RWPE1 (cell line): ENCODE measurements at places on chromosomes 1 and 21.

DNA sequence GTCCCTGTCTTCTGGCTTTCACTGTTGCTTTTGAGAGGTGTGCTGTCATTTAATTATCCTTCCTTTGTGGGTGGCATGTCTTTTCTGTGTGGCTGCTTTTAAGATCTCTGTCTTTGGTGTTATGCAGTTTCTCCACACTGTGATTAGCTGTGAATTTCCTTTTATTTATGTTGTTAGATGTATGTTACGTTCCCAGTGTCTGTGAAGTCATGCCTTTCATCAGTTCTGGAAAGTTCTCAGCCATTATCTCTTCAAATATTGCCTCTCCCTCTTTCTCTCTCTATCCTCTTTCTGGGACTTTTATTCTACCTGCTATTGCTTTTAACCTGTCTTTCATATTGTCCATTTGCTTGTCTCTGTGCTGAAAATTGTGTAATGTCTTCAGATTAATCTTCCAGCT lies 21.0 kb upstream of the CSF3R start:
- DNase-seq, result no peak

DNA sequence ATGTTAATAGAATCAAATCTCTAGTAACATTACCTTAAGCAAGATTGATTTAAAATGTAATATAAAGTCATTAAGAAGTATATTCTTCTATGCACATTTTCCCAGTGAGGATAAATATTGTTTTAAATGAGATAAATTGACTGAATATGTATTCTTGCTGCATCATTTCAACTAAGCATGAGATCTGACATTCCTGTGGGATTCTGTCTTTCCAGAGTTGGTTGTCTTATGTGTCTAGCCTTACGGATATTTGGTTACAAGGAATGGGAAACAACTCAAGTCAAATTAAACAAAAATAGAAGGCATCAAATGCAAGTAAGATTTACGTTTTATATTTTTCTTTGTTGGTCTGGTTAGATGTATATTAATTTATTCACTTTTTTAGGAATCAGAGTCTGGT lies 287.5 kb downstream of the PTGER3 start:
- no peak for DNase-seq

DNA sequence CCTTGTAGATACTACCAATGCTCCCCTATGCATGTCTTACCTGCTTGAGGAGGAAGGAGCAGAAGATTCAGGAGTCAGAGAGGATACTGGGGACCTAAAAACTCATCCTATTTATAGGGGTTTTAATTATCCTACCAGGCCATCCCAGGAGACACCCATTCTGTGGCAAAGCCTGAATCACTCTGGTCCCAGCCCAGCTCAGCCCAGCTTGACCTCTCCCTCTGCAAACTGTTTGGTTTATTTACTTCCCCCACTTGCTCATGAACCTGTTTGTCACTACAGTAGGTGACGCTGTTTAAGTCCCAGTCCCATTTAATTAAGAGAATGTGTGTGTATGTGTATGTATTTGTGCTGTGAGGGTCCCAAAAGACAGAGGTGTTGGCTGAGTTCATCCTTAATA lies at the start of gene RPTN:
Gene RPTN, minus strand, starts transcription at position 85 of the 400 bp plus-strand sequence. CDS start 1,339 bp downstream, outside the sequence.
- DNase-seq, result no peak

DNA sequence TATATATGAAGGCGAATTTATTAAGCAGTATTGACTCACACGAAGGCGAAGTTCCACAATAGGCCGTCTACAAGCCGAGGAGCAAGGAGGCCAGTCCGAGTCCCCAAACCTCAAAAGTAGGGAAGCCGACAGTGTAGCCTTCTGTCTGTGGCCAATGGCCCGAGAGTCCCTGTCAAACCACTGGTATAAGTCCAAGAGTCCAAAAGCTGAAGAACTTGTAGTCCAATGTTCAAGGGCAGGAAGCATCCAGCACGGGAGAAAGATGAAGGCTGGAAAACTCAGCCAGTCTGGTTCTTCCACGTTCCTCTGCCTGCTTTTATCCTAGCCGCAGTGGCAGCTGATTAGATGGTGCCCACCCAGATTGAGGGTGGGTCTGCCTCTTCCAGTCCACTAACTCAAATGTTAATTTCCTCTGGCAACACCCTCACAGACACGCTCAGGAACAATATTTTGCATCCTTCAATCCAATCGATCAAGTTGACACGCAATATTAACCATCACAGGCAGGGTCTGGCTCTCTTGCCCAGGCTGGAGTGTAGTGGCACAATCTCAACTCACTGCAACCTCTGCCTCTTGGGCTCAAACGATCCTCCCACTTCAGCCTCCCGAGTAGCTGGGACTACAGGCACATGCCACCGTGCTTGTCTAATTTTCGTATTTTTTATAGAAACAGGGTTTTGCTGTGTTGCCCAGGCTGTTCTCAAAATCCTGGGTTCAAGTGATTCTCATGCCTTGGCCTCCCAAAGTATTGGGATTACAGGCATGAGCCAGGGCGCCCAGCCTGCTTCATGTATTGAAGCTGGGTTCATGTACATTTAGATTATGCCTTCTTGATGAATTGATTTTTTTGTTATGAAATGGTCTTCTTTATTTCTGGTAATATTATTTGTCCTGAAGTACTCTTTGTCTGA lies 85.3 kb downstream of the DHRS3 start:
- no peak for DNase-seq

DNA sequence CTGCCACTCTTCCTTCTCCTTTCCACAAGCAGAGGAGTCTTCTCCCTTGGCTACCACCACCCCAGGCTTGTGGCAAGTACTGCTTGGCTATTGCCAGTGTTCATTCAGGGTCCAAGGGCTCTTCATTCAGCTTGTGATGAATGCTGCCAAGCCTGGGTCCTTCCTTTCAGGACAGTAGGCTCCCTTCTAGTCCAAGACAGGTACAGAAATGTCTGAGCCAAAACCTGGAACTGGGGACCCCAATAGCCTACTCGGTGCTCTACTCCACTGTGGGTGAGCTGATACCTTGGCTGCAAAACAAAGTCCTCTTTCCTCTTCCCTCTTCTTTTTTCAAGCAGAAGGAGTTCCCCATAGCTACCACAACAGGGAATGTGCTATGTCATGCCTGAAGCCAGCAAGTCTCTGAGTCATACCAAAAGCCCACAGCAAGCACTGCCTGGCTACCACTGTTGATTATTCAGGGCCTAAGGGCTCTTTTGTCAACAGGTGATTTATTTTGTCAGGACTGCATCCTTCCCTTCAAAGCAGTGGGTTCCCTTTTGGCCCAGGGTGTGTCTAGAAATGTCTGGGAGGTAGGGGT lies 268.9 kb downstream of the HHAT start:
- DNase-seq, result peak; percentile 63

DNA sequence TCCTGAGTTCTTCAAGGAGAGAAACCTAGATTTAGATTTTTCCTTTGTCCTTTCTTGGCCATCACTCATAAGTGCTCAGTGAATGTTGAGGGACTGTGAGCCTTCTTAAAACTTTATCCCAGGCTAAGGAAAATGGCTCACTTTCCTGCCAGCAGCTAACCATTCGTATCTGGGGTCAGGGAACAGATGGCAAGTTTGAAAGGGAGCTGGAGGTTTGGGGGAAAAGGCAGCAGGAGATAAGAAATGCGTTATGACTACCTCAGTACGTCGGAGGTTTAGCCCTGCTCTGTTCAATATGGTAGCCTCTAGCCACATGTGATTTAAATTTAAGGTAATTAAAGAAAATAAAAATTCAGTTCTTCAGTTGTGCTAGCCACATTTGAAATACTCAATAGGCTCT lies 13.3 kb downstream of the RRP15 start:
- no peak for DNase-seq

DNA sequence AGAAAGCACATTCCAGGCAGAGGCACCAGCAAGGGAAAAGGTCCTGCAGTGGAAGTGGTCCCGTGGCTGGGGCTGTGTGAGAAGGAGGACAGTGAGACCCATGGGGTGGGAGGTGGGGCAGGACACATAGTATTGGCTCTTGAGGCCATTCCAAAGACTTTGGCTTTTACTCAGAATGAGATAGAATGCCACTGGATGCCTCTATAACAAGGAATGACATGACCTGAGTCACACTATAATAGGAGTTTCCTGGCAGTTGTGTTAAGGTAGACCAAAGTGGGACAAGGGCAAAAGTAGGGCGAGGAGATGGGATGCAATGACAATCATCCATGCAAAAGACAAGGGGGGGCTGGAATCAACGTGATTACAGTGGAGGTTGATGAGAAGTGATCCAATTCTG lies 24.7 kb upstream of the LAMC2 start:
- DNase-seq, result no peak

- no peak for DNase-seq
These were observed 91.8 kb upstream of the CASZ1 start for GRCh38 chr1:10888291-10888690.

DNA sequence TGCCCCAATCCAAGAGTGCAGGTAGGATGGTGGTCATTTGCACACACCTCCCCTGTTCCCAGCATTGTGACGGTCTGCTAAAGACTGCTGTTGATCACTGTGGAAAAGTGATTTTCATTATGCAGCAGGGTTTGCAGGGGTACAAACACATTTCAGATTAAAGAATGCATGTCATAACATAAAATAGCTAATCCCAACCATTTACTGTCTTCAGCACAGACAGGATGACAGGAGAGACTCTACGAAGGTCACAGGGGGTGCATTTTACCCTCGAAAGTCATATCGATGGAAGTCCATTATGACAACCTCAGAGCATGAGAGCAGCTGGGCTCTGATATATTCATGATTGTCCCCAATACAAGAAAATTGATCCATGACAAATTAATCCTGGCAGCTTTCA lies 302.6 kb downstream of the AJAP1 start:
- no peak for DNase-seq

- DNase-seq, result peak; percentile 80
These were observed 83.9 kb downstream of the BCAR3 start for GRCh38 chr1:93597709-93598108.

DNA sequence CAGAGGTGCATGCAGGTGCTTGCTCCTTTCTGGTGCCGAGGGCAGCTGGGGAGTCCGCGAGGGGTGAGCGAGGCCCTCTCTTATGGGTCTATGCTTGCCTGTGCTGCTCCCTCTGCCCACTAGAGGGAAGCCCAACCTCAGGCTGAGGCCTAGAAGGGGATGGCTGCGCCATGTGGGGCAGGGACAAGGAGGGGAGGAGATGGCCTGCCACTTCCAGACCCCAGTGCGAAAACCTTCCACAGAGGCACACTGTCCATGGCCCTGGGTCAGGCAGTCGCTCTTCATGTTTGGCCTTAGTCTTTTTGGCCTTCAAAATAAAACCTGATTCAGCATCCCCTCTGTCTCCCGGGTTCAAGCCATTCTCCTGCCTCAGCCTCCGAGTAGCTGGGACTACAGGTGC lies 14.0 kb downstream of the RHBG start:
- peak; percentile 63 for DNase-seq

GRCh38 chr1:25766721-25767436 lies 33.1 kb upstream of the SELENON start:
- no peak for DNase-seq

- no peak for DNase-seq
These were observed 160.5 kb downstream of the PTBP2 start for GRCh38 chr1:96882096-96882495.

GRCh38 chr1:76113446-76113845 lies 38.9 kb downstream of the ST6GALNAC3 start:
- no peak for DNase-seq

- DNase-seq, result no peak
These were observed 5.0 kb upstream of the ADAMTSL4 start for GRCh38 chr1:150544204-150544603.

DNA sequence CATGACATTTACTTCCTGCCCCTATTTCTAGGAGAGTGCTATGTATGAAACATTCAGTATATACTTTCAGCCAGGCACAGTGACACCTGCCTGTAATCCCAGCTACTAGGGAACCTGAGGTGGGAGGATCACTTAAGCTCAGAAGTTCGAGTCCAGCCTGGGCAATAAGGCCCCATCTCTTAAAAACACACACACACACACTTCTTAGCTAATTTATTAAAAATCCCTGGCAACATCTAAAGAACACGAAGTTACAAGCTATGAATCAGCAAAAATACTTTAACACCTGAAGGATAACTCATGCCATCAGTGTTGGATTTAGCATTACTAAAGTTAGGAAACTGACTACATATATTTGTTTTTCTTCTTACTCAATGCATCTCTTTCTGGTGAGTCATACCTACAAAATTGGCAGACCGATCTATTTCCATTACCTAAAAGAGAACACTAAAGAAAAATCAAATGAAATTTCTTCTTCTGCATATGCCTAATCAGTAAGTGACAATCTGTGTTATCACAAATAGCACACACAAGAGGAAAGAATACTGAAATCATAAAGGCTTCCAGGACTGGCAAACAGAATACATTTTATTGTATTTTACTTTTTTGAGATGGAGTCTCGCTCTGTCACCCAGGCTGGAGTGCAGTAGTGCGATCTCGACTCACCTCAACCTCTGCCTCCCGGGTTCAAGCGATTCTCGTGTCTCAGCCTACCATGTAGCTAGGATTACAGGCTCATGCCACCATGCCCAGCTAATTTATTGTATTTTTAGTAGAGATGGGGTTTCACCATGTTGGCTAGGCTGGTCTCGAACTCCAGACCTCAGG lies 41.4 kb downstream of the RNF115 start:
- peak; percentile 79 for DNase-seq

GRCh38 chr1:119132179-119132578 lies 8.3 kb downstream of the WARS2 start:
- DNase-seq, result no peak

DNA sequence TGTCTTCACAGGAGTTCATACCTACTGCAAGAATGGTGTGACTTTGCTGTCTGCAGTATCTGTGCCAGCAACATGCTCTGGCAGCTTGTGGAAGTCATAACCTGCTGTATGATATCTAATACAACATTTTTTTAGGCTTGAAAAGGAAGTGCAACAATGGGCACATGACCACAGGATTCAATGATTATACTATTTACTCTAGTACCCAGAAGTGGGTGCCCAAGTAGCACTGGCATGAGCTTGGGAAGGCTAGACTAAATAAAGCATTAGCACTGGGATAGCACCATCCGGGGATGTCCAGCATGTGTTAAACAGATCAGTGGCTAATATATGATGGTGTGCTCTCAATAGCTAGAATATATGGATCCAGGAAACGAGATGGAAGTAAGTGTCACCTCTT lies 98.6 kb upstream of the PDE4B start:
- no peak for DNase-seq
